ENCODE measurements at places on chromosomes 4 and X.

GRCh38 chr4:82469791-82470345 is 39.5 kb downstream of the ENOPH1 start:
- peak; percentile 27 for DNase-seq

DNA sequence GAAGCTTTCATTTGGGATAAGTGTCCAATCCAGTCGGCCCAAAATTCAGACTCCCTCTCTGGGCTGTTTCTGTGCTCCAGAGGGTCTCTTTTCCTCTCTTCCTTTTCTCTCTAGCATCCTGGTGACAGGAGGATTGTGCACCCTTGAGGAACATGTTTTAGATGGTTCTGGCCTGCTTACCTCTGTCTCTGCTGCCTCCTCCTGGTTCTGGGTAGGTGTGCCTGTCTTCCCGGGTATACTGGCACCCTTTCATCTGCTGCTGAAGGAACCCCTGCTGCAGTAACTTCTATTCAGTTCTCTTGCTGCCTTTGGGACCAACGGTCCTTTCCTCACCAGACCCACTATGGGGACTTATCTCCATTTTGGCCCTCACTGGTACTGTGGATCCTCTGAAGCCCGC is 53.2 kb downstream of the HMGB2 start:
- no peak for DNase-seq

DNA sequence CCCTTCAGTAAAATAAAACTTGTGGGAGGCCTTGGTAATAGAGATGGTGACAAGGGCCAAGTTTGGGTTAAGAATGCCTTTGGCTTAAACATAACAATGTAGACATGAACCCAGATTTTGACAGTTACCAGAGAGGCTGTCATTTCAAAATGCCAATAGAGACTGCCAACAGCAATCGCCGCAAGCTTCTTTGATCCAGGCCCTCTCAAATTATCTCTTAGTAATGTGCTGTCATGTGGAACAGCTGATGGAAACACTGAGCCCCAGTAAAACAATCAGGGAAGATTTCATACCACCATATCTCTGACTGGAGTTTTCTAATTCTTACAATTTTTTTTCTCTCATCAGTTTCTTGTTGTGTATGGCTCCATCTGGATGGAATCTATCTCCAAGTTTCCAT is 80.5 kb downstream of the ZNF330 start:
- DNase-seq: no peak

DNA sequence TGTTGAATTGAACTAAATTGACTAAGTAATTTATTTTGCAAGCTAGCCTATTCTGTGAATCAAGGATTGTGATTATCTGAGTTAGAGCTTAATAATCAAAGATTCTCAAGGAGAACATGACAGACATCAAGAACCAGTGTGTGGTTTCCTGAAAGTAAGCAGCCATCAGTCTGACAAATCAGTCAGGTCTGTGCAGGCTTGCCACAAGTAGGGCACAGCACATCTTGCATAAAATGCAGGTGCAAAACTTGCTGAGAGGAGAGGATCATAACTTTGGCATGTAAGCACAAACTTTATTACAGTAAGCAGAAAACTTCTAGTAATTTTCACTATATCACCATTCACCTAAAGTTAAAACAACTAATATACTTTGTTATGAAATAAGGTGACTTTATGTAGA is 22.5 kb downstream of the FAM241A start:
- no peak for DNase-seq

DNA sequence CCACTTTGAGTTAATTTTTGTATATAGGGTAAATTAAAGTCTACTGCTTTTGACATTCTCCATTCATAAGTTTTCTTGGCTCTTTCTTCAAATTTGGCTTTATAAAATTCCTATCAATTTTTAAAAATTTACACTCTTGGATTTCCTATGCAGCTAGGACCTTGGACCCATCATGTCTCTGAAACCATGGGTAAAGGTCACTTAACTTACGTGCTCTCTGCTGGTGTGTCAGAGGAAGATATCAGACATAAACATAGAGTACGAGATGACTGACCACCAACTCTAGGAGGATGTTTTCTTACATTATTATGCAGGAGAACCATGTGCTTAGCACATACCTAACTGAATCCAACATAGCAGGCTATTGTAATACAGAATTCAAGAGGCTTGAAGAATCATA is 62.5 kb upstream of the C1GALT1C1 start:
- no peak for DNase-seq

DNA sequence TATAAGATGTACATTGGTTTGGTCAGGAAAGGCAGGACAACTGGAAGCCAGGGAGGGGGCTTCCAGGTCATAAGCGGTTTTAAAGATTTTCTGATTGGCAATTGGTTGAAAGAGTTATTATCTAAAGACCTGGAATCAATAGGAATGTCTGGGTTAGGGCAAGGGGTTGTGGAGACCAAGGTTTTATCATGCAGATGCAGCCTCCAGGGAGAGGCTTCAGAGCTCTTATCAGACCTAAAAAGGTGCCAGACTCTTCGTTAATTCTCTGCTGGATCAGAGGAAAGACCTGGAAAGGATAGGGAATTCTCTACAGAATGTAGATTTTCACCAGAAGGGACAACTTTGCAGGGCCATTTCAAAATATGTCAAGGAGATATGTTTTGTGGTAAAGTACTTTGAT is 62.8 kb downstream of the BEX3 start:
- no peak for DNase-seq

DNA sequence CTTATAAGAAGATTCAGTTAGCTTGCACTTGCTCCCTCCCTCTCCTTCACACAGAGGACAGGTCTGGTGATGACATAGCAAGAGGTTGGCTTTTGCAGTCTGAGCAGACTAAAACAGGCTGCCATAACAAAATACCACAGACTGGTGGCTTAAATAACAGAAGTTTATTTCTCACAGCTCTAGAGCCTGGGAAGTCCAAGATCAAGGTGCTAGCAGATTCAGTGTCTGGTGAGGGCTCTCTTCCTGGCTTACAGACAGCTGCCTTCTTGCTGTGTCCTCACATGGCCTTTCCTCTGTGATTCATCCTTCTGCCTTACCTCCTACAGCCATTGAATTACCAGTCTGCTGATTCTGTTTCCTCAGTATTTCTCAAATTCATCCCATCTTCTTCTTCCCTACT is 13.1 kb downstream of the RP2 start:
- DNase-seq: no peak

DNA sequence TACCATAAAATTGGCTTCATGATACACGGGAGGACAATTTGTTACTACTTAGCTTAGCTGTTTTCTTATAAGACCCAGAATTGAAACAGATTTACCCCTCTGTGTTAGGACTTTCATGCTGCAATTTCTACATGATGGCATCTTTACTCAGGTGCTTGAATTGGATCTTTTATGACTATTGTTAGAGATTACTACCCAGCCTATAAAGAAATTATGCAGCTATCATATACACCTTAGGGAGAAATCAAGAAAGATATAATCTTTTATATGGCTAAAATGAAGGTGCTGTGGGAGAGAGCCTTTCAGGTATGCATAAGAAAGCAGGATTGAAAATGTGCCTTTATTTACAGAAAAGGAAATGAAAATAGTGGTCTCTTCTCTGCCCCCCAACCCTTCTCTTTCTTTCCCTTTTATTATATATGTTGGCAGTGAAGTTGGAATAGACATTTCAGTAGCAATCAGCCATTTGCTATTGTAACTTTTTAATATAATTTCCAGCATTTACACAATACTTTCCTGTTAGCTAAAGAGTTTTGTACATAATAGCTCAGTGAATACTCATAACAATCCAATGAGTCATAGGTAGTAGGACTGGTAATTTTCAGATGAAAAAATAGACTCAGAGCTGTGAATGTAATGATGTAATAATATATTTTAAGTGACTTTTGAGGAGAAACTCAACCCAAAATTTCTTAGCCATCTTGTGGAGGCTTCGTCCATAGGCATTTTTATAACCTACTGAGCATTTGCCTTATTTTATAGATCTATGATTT is 311.8 kb downstream of the ADGRL3 start:
- peak; percentile 1 for DNase-seq

DNA sequence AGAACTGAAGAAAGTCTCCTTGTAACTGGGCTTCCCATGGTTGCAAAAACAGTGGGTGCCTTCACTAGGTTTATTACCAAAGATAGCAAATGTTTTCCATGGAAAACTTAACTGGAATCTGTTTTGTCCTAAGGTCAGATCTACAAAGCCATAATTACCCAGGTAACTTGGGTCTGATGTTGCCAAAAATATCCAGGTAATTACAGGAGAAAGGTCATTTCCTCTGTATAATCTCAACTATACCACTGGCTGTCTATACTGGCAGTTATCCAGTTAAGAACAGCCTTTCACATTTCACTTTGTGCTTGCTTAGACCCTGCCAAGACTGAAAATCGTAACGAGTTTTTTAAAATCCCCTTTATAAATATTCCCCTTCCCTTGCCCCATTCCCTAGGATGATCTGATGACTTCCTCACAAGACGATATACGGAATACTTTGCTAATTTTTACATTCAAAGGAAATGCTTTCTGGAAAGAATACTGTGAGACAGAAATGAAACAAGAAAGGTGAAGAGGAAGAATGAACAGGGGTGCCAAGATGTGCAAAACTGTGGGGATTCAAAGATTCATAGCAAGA is 105.5 kb downstream of the MAML3 start:
- DNase-seq: no peak

- DNase-seq: no peak
Observed at GRCh38 chr4:110793381-110793801, 170.5 kb upstream of the PITX2 start.

DNA sequence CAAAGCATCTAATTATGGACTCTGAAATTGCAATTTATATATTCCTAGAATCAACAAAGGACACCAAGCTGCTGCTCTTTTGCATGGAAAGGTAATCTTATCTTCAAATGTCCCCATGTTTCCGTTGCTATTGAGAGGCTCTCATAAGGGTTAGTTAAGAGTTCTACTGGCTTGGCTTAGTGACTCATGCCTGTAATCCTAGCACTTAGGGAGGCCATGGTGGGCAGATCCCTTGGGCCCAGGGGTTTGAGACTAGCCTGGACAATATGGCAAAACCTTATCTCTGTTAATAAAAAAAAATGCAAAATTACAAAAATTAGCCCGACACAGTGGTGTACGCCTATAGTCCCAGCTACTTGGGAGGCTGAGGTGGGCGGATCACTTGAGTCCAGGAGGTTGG is 93.4 kb upstream of the RAPGEF2 start:
- DNase-seq: no peak

DNA sequence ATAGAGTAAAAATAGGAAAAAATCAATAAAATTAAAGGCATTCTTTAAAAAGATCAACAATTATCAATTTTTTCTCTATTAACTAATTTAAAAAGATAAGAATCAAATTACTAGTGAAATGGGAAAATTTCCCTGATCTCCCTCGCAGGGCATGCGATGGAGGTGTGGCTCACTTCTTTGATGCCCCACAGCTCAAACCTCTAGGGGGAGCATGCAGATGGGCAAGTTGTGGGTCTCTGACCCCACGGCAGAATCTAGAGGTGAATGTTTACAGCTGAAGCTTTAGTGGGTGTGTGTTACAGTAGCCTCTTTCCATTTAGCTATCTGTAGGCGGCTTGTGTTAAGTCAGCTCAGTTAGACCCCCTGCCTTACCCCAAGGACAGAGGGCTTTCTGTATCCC is 1348.8 kb downstream of the PCDH18 start:
- DNase-seq: no peak

- DNase-seq: no peak
Observed at GRCh38 chrX:68945603-68946228, 116.9 kb downstream of the EFNB1 start.

- DNase-seq: no peak
Observed at GRCh38 chrX:149569770-149570169, 17.5 kb downstream of the MAGEA9B start.

DNA sequence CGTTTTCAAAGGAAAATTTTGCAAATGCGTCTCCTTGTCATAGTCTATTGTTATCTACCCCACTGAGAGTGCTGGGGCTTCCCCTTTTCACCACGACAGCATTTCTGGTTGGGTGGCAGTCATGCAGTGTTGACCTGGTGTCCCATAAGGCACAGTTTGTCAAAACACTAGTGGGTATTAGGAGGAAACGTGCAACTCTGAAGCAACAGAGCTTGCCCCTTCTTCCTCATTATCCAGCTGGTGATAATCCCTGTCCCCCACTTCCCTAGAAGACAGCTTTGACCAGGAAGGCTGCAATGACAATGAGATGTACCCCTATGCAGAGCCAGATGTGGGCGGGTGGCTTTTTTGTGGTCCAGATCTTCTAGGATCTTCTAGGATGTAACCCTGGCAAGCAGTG is 1.8 kb downstream of the TBC1D1 start:
- no peak for DNase-seq

GRCh38 chrX:135395064-135395463 is 26.7 kb upstream of the SMIM10L2A start:
- no peak for DNase-seq

DNA sequence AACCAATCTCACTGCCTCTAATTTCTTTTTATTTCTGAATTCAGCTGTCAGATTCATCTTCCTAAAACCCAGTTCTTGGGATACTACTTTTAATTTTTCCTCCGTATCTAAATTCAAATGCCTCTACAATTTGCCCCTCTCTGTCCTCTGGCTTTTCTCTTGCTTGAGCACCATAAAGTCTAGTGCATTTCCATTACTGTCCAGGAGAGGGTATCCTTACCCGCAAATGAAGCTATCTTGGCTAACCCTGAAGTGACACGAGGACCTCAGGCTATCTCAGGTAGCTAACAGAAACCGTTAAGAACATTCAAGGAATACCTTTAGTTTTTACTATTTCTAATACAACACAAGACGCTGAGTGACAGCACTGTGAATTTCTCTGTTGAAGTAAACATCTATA is 49.4 kb upstream of the PRR32 start:
- no peak for DNase-seq

DNA sequence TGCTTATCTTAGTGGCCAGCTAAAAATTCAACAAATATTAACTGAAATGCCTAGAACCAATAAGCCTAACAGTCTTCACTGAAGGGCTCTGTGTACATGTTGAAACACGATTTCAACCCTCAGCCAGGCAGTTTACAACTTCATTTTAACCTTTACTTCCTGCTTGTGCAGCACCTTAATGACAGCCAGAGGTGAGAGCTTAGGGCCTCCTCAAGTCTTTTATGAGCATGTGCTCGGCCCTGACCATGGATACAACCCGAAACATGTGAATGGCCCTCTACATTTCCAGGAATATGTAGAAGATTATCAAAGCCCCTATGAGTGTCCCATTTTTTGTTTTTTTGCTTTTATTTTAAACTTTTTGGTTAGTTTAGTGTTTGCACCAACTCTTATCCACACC is 88.3 kb downstream of the MSN start:
- no peak for DNase-seq

- DNase-seq: no peak
Observed at GRCh38 chr4:183445097-183445428, 627 bp downstream of the CDKN2AIP start.

GRCh38 chr4:54165438-54165837 is 63.7 kb upstream of the PDGFRA start:
- DNase-seq: peak; percentile 95
